ENCODE measurements at places on chromosomes 12 and 14.

- no peak for DNase-seq
Observed at GRCh38 chr12:33639975-33640374, 200.4 kb upstream of the SYT10 start.

- peak; percentile 34 for DNase-seq
Observed at GRCh38 chr12:119153477-119154434, 25.0 kb upstream of the HSPB8 start.

GRCh38 chr14:66196670-66197069, 289.5 kb upstream of the CCDC196 start:
- no peak for DNase-seq

- peak; percentile 96 for DNase-seq
Observed at GRCh38 chr14:65290830-65291229, 121.7 kb upstream of the FUT8 start.

GRCh38 chr14:41608681-41609390, 2.2 kb downstream of the LRFN5 start:
- no peak for DNase-seq

- DNase-seq: no peak
Observed at GRCh38 chr12:51009056-51009440, 17.1 kb downstream of the SLC11A2 start.

DNA sequence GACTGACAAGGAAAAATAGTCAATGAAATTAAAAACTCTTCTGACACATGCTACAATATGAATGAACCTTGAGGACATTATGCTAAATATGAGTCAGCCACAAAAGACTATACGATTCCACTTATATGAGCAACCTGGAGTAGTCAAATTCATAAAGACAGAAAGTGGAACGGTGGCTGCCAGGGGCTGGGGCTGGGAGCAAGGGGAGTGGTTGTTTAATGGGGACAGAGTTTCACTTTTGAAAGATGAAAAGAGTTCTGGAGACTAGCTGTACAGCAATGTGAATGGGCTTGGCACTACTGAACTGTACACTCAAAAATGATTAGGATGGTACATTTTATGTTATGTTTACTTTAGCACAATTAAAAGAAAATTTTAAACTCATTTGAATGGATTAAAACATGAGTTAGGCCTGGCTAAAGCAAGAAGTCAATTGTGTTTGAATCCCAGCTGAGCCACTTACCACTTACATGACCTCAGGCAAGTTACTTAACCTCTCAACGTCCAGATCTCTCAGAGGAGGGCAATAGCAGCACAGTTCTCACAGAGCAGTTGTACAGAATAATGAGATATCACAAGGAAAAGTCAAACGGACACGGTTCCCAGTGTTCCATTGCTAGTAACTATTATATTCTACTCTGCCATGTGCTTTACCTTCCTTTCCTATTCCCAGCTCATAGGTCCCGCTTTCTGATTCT, 102.5 kb downstream of the SPTSSA start:
- DNase-seq: no peak

DNA sequence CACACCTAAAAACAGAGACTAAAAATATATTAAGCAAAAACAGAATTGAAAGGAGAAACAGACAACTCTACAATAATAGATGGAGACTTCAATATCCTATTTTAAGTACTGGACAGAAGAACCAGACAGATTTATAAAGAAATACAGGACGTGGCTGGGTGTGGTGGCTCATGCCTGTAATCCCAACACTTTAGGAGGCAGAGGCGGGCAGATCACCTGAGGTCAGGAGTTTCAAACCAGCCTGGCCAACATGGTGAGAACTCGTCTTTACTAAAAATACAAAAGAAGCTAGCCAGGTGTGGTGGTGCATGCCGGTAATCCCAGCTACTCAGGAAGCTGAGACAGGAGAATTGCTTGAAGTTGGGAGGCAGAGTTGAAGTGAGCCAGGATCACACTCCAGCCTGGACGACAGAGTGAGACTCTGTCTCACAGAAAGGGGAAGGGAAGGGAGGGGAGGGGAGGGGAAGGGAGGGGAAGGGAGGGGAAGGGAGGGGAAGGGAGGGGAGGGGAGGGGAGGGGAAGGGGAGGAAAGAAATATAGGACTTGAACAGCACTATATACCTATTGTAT, 53.0 kb downstream of the CDK17 start:
- DNase-seq: no peak

GRCh38 chr12:105409801-105410471, 79.4 kb downstream of the C12orf75 start:
- DNase-seq: peak; percentile 69

GRCh38 chr12:3972576-3972975, 99.4 kb upstream of the PARP11 start:
- DNase-seq: no peak

DNA sequence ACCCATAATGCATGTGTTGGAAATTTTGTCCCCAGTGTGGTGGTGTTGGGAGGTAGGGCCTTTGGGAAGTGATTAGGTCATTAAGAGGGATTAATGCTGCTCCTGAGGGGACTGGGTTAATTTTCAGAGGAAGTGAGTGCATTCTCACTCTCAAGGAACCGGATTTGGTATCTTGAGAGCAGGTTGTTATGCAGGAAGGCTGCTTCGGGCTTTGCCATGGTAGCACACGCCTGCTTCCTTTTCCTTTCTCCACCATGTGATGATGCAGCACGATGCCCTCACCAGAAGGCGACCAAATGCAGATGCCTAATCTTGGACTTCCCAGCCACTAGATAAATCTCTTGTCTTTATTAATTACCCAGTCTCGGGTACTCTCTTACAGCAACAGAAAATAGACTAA, 257.1 kb downstream of the SSPN start:
- DNase-seq: no peak
